ENCODE measurements at places on chromosomes 6 and 20.
A peak's percentile ranks its signal among the peaks of the same experiment; 100 is the strongest.

GRCh38 chr6:170073846-170074245 is 217.0 kb downstream of the DLL1 start:
- no peak for DNase-seq

- DNase-seq: peak; percentile 11
Measured at GRCh38 chr20:10649797-10650160, 24.0 kb downstream of the JAG1 start.

DNA sequence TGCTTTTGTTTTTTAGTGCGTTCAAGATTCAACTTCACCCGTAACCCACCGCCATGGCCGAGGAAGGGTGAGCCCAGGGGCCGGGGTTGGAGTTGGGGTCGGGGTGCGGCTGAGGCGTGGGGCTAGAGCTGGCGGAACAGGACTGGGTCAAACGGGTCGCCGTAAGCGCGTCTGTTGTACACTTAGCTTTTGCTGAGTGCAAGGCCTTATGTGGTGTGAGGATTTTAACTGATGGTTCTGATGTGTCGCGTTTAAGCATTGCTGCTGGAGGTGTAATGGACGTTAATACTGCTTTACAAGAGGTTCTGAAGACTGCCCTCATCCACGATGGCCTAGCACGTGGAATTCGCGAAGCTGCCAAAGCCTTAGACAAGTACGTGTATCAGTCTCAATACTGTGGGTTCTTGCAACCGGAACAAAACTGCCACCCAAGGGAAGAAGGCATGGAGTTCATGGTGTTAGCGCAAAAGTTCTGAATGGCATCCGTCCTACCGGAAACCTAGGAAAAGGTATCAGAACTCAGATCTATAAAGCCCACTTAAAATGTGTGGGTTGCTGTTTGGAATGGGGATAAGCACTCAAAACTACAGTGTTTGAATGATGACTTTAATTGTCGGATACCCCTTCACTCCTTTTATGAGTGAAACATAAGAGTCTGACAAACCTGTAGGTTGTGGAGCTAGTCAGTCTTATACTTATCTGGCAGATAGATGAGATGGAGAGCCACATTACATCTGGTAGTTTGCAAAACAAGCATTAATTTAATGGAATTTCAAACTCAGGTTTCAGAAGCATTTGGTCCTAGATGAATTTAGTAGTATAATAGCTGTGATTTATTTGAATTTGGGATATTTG is 574 bp downstream of the RPS12 start:
- DNase-seq: no peak

- DNase-seq: no peak
Measured at GRCh38 chr20:41359541-41360011, 7.0 kb downstream of the EMILIN3 start.

- DNase-seq: no peak
Measured at GRCh38 chr20:3681352-3681930, 369 bp downstream of the ADAM33 start.

- DNase-seq: no peak
Measured at GRCh38 chr6:150631984-150632642, 32.4 kb downstream of the PLEKHG1 start.

- no peak for DNase-seq
Measured at GRCh38 chr20:31689141-31689540, 33.5 kb downstream of the BCL2L1 start.

- no peak for DNase-seq
Measured at GRCh38 chr6:76876922-76877553, 586.3 kb downstream of the HTR1B start.

GRCh38 chr6:4355241-4355640 is 219.9 kb upstream of the ECI2 start:
- no peak for DNase-seq

- DNase-seq: no peak
Measured at GRCh38 chr6:33273129-33273923, 1.5 kb downstream of the RPS18 start.

GRCh38 chr20:3161316-3162079 is 1.8 kb upstream of the FASTKD5 start:
- no peak for DNase-seq

- no peak for DNase-seq
Measured at GRCh38 chr6:23413327-23414050, 712.5 kb upstream of the NRSN1 start.

GRCh38 chr6:46921731-46922130 is at the start of gene ADGRF5:
ADGRF5 (minus strand) TSS chr6:46921938; CDS start chr6:46906762, 15,176 bp downstream.
- DNase-seq: no peak

DNA sequence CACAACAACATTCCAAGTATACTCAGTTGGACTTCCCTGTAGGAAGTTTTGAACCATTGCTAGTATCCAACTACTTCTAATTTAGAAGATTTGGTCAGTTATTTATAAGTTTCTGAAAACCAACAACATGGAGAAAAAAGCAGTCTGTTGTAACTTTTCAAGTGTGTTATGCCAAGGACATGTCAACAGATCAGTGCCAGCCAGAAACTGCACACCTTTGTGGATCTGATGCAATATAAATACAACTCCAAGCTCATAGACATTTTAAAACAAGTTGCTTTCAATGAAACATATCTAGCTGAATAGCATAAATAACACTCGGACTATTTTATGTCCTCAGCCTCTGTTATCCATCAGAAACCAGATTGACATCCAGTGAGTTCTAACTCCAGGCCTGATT is 58.3 kb upstream of the CARMIL1 start:
- DNase-seq: no peak

GRCh38 chr6:89886378-89887120 is 7.7 kb upstream of the GJA10 start:
- DNase-seq: no peak

GRCh38 chr6:113634352-113635163 is 222.6 kb upstream of the MARCKS start:
- no peak for DNase-seq

DNA sequence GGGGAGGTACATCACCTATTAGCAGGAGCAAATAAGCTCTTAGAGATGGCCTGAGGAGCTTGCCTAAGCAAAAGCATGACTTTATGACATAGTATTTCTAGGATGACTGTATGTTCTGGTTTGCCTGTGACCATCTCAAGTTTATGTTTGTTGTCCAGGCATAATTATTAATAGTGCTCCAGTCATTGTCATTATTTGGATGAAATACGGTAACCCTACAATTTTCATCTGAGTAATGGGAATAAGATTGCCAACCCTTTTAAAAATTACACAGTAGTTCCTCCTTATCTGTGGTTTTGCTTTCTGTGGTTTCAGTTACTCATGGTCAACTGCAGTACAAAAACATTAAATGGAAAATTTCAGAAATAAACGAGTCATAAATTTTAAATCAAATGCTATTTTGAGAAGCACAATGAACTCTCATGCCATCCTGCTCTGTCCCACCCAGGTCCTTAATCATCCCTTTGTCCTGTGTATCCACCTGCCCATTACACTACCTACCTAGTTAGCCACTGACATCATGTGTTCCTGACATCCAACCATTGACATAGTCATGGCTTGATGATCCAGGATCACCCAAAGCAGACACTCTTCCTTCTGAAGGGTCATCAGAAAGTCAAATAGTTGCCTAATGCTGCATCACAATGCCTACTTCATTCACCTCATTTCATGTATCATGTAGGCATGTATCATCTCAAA is 27.0 kb upstream of the TFB1M start:
- no peak for DNase-seq

GRCh38 chr6:44219053-44219814 is 2.5 kb downstream of the MYMX start:
- DNase-seq: peak; percentile 95

GRCh38 chr6:138562691-138563090 is 63.4 kb upstream of the NHSL1 start:
- DNase-seq: no peak

DNA sequence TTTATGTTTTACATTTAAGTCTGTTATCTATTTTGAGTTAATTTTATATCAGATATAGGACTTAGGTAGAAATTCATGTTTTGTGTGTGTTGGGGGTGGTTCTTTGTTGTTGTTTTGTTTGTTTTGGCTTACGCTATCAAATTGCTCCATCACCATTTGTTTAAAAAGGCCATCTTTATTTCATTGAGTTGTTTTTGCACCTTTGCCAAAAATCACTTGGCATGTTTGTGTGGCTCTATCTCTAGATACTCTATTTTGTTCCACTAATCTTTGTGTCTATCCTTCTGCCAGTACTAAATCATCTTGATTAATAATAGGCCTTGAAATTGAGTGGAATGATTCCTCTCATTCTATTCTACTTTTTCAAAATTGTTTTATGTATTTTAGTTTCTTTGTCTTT is 7.4 kb downstream of the CYP39A1 start:
- DNase-seq: no peak

- no peak for DNase-seq
Measured at GRCh38 chr6:145863988-145864616, 49.5 kb upstream of the FBXO30 start.

- DNase-seq: no peak
Measured at GRCh38 chr6:44935693-44936300, 392.3 kb upstream of the RUNX2 start.

DNA sequence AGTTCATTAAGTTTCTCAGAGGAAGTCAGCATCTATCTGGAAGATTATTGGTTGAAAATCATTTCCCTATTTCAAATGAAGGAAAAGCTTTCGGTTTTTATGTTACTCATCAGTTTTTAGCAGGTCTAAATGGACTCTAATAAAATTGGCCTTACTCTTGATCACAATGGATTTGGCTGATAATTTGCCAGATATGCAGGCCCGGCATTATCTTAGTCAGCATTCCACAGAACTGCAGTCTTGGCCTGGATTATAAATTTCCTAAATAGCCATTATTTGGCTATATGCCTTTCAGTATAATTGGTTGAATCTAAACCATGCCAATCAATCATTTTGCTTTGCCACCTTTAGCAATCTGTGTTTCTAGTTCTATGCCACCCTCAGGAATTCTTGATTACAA is 91.7 kb upstream of the KCNQ5 start:
- DNase-seq: no peak

- DNase-seq: peak; percentile 37
Measured at GRCh38 chr6:89433252-89434149, 549 bp downstream of the ANKRD6 start.

GRCh38 chr6:163494279-163494727 is 79.8 kb downstream of the QKI start:
- no peak for DNase-seq

- no peak for DNase-seq
Measured at GRCh38 chr6:6968357-6968730, 139.4 kb upstream of the RREB1 start.

- no peak for DNase-seq
Measured at GRCh38 chr20:44402391-44403193, 47.1 kb downstream of the HNF4A start.

- DNase-seq: no peak
Measured at GRCh38 chr20:19120569-19120968, 91.9 kb upstream of the SLC24A3 start.

DNA sequence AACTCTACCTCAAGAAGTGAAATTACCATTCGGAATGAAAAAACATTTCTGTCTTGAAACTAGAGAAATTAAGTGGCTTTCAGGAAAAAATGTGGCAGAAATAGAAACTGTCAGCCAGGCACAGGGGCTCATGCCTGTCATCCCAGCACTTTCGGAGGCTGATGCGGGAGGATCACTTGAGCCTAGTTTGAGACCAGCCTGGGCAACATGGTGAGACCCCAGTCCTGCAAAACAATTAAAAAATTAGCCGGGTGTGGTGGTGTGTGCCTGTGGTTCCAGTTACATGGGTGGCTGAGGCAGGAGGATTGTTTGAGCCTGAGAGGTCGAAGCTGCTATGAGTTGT is 7.1 kb upstream of the TMEM181 start:
- no peak for DNase-seq

- DNase-seq: no peak
Measured at GRCh38 chr6:110449541-110449895, 26.9 kb downstream of the SLC22A16 start.

GRCh38 chr6:101462576-101462975 is 69.1 kb downstream of the GRIK2 start:
- DNase-seq: no peak

- DNase-seq: no peak
Measured at GRCh38 chr6:12174878-12175277, 115.3 kb upstream of the EDN1 start.

DNA sequence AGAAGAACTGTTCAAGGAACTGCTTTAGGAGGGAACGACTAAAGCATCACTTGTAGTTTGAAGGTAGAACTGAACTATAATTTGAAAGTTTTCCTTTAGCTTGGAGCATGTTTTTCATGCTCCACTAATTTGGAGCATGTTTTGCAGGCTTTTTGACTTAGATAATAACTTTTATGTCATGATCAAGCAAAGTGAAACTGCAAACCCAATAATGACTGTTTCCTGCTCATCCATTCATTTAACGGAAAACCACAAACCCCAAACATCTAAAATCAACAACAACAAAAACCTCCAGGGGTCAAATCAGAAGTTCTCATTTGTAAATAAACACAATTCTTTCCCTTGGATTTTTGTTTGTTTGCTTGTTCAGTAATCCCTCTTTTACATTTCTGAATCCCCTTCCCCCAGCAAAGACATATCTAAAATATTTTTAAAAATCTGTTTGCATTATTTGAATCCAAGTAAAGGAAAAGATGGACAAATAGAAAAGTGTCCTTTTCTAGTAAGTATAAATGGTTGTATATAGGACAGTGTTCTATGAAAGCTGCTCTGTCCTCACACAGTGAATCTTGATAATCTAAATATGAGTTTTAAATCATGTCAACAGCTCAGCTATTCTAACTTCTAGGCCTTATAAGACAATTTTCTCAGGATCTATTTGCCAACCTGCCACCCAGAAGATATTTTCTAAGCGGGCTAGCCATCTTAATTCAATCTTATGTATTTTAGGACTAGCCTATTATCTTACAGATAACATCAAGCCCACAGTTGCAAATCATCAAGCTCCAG is 2.6 kb downstream of the SIM1 start:
- no peak for DNase-seq

- DNase-seq: no peak
Measured at GRCh38 chr20:53495398-53496092, 98.1 kb downstream of the ZNF217 start.

- no peak for DNase-seq
Measured at GRCh38 chr6:7121700-7122241, 14.0 kb downstream of the RREB1 start.

DNA sequence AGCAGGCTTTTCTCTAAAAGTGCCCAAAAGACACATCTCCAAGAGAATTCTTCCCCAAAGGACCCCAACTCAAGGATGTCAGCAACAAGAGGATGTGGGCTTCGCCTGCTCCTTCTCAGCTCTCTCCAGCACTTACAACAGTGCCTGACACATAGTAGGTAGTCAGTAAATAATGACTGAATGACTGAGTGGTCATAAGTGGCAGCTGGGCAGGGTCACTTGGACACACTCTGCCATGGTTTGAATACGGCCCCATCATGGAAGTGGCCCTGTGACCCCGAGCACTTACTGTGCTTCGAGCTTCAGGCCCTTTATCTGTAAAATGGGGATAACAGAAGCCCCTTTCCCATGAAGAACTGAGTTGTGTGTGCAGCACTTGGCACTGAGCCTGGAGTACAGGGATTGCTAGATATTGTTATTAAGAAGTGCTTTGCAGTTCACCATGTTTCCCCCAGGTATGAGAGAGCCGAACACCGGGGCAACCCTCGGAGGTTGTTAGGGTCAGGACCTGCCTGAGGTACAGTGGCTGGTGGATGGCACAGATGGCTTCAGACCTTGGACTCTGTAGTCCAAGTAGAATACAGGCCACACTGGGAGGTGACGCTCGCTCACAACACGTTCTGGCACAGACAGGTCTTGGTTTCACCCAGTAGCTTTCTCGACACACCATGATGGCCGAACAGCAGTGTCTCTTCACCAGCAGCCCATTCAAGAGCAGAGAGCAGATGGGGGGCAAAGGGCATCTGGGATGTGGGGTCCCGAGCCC is 56.0 kb downstream of the NOL4L start:
- DNase-seq: no peak

- no peak for DNase-seq
Measured at GRCh38 chr6:24909241-24910216, 26.2 kb downstream of the RIPOR2 start.

- DNase-seq: no peak
Measured at GRCh38 chr6:64128301-64129024, 492.9 kb downstream of the PHF3 start.

Data from tibial artery (tissue), 4 donors.